Hematopoietic multipotent progenitor cell (in vitro differentiated cells): ENCODE measurements at places on chromosomes 16 and 17.

GRCh38 chr16:57610611-57611010, 17.8 kb upstream of the ADGRG1 start:
- DNase-seq: no peak

DNA sequence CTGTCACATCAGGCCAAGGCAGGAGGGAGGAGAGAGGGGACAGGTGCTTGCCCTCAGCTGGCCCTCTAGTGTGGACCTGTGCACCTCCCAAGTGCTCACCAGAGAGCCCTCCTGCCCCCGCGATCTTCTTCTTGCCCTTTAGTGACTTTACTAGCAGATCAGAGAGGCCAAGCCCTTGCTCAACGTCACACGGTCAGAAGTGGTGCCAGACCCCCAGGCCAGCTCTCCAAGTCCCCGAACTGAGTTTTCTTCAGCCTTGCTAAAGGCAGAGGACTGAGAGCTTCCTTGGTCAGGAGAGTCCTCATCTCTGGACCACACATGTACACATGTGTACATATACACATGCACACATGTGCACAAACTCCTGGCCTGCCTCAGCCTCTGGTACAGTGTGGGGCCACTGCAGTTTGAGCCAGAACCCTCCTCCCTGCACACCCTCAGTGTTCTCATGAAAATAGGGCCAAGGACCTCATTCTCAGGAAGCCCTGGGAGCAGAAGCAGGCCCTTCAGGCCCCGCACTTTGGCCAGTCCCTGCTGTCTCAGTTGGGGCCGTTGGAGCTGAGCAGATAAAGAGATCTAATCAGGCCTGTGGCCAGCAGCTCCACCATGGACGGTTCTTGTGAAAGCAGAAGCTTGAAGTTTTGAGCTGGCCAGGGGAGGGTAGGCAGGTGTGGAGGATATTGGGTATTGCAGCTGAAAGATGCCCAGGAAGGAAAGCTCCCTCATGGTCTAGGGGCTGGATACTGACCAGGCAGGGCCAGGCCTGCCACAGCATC, 7.4 kb upstream of the EPX start:
- peak; percentile 6 for DNase-seq

GRCh38 chr16:1561266-1561665, 27.8 kb downstream of the TMEM204 start:
- no peak for DNase-seq

- no peak for DNase-seq
Observed at GRCh38 chr17:40531051-40531991, 29.9 kb upstream of the TNS4 start.

DNA sequence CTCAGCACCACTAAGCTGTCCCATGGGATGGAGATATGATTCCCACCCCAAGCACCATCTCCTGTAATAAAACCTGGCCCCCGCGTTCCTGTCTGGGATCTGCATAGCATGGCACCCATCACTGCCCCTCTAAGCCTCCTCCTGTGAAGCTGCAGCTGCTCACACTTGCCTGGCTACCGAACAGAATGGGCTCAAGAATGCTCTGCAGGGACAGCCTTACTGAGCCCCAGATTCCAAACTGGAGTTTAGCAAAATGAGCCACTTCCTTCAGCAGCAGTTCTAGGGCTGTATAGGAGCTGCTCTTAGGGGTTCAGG, 256.1 kb downstream of the CPPED1 start:
- no peak for DNase-seq

DNA sequence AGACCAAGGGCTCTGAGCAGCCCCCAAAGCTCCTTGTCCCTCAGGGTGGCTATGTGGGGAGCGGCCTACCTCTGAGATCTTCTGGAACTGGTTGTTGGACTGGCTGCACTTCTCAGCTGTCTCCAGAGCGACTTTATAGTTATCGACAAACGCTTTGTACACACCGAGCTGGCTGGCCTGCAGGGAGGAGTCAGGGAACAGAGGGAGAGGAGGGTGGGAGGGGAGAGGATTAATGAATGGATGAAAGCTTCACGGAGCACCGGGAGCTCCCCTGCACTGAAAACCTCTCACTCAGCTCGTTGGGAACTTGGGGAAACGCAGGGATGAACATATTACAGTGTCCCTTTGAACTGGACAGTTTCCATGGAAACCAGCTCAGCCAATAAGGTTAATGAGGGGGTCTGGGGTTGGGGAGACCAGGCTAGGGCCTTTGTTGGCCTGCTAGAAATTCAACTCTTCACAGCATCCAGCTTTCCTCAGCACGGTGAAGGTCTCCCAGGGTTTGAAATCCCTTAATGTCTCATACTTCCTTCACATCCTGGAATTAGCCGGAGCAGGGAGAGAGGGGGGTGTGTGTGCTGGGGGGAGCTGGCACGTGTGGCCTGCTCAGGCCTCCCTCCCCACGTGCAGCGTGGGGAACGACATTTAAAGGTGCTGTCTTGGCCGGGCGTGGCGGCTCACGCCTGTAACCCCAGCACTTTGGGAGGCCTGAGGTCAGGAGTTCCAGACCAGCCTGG, 86.7 kb downstream of the TIMM22 start:
- DNase-seq: no peak

DNA sequence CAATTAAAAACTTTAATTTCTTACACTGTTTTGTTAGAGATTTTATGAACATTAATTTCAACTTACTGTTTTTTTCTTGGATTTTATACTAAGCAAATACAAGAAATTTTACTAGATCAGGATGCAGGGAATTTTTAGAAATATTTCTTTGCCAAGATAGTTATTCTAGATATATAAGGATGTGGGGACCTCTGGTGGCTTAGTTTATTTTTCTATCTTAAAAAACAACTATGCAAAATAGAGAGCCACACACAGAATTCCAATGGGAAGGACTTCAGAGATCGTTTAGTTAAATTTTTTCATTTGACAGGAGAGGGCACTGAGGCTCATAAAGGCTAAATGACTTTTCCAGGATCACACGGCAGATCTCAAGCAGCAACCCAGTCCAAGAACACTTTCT, 23.0 kb upstream of the CAPNS2 start:
- DNase-seq: no peak

- no peak for DNase-seq
Observed at GRCh38 chr17:32161506-32162365, 19.4 kb downstream of the RHOT1 start.

GRCh38 chr17:5555254-5555653, 29.1 kb downstream of the NLRP1 start:
- no peak for DNase-seq

DNA sequence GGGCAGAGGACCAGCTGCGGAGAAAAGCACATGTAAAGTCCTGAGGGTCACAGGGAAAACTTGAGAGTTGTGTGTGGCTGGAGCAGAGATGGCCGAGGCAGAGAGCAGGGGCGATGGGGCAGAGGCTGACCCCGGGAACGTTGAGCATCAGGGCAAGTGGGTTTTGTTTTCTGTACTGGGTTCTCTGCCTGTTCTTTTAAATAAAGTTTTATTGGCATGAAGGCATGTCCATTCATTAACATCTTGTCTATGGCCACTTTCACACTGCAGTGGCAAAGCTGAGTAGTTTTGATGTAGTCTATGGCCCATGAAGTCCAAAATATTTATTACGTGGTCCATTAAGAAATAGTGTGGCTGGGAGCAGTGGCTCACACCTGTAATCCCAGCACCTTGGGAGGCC, 64.4 kb downstream of the ABCC1 start:
- DNase-seq: no peak

GRCh38 chr17:35514564-35514963, 22.9 kb downstream of the SLFN12L start:
- DNase-seq: no peak
